ENCODE measurements at places on chromosomes 7 and 10.

GRCh38 chr7:151082141-151083070 lies 887 bp downstream of the TMUB1 start:
- no peak for DNase-seq

GRCh38 chr10:61845196-61845949 lies 56.1 kb upstream of the ARID5B start:
- no peak for DNase-seq

DNA sequence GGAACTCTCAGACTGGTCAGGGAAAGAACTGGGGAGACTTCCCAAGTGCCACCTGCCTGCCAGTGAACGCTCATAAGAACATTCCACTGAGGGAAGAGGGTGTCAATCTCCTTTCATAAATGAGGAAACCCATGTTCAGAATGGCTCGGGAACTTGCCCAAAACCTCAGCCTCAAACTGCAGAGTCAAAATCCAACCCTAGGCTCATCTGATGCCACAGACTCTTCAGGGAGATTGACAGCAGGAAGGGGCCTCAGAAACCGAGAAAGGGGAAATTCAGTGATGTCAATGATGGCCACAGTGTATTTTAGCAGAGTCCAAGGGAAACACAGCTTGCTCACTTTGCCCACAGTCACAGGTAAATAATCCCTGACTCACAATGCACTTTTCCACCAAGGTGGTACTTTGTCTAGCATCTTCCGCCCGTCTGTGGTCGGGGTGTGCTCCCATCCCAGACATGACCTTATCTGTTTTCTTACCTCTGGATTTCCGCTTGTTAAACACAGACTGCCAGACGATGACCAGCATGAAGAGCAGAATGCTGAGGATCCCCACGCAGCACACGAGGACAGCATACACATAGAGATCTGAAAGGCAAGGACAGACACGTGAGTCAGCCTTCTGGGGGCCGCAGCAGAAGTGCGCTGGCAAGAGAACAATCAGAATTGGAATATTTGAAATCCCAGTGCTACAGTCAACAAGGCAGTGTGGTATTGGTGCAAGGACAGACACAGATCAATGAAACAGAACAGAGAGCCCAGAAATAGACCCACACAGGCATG lies 38.4 kb downstream of the VSTM4 start:
- no peak for DNase-seq

GRCh38 chr7:80752954-80753690 lies 114.7 kb downstream of the CD36 start:
- DNase-seq = no peak

- DNase-seq = no peak
These were observed 63.5 kb downstream of the FAM53B start for GRCh38 chr10:124680675-124681074.

GRCh38 chr10:66637273-66638036 lies 288.4 kb upstream of the LRRTM3 start:
- DNase-seq = no peak

- no peak for DNase-seq
These were observed 72.8 kb downstream of the TSPAN12 start for GRCh38 chr7:120785095-120785494.

- no peak for DNase-seq
These were observed 83.9 kb downstream of the CXCL12 start for GRCh38 chr10:44300666-44301649.

GRCh38 chr7:46566097-46566774 lies 645.2 kb upstream of the IGFBP3 start:
- no peak for DNase-seq

- DNase-seq = no peak
These were observed 301.9 kb downstream of the PLXDC2 start for GRCh38 chr10:20118119-20118518.

GRCh38 chr7:69036301-69036700 lies 562.0 kb upstream of the AUTS2 start:
- DNase-seq = no peak

- DNase-seq = no peak
These were observed 2.4 kb downstream of the LMOD2 start for GRCh38 chr7:123658023-123658422.

DNA sequence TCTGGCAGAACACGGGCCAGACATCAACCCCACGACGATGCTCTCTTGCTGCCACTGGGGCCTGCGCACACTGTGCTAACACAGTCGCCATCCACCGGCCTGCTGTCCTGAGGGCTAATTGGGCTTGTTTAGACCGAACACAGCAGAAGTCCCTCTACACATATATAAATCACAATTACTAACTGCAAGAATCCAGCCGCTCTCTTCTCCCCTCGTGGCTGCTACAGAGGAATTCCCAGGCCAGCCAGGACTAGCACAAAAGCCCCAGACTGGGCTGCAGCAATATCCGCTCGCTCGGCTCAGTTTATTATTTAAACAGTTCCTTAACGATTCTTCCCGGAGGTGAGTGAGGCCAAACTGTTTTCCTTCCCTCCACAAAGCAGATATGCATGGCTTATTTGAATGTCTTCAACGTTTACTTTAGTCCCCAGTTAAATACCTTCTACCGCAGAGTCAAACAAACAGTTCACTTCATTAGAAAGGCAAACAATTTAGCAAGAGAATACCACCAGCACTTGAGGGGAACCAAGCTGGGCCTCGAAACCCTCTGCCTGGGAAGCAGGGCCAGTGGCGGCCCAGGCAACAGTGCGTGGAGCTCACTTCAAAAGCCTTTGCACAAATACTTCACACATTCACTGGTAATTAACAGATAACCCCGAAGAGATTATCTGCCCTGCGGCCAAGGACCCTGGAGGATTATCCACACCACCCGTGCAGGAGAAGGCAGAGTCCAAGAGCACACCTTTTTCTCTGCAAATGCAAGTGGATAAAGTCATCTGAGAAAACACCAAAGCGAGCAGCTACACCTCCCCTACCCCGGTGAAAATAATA lies 145.3 kb downstream of the GLI3 start:
- DNase-seq = no peak
